ENCODE measurements at places on chromosomes 11 and 22.

DNA sequence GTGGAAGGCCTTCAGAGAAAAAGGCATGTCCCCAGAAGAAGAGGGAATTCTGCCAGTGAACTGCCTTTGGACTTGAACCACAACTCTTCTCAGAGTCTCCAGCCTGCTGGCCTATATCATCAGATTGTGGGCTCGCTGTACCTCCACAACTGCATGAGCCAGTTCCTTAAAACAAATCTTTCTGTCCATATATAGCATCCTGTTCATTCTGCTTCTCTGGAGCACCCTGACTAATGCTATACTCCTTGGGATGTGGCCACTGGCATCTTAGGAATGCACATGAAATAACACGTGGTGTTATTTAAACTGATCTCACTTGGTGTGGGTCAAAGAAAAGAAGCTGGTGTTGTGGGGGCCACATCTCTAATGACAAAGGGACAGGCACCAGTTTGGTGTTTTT, 58.3 kb upstream of the VSTM5 start:
- DNase-seq, result no peak

- DNase-seq, result no peak
Measured at GRCh38 chr11:5226732-5227310, at the start of gene HBB. TSS of gene HBB (minus strand) at chr11:5227071. CDS start at chr11:5227021, 50 bp downstream.

- no peak for DNase-seq
Measured at GRCh38 chr11:95655536-95655935, 134.0 kb downstream of the FAM76B start.

- DNase-seq, result no peak
Measured at GRCh38 chr11:15901790-15902189, 454.6 kb downstream of the SOX6 start.

DNA sequence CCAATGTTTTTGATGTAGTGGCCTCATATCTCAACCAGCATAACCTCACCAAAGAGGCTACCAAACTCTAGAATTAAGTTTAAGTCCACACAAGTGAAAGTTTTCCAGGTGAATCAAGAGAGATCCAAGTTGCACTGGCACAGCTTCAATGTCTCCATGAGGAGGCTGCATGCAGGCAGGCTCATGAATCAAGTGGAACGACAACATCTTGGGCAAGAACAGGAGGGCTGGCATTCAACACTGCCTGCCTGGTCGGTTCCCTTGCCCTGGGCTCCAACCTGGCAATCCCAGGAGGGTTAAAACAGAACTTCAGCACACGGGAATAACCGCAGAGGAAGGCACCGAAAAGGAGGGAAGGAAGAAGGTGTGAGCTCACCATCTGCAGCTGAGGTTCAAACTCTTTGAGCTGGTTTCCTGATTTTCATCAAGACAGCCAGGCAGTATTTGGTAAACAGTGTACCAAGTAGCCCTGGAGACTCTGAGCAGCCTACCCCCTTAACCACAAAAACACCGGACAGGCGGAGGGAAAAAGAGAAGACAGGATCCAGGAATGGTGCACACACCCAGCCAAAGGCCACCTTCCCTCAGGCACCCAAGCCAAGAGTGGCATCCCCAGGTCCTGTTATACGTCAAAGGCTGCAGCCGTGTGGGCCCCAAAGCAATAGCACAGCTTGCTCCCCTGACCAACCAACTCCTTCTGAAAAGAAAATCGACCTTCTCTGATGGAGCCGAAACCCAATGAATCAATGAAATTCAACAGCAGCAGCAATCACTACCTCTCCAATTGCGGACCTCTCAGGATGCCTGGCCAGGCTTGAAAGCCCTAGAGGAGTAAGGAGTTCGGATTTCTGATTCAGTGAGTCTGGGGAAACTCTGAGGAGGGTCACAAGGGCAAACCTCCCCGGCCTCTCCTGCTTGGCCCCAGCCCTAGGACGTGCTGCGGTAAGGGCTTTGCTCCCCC, 1.3 kb downstream of the PACSIN2 start:
- no peak for DNase-seq

DNA sequence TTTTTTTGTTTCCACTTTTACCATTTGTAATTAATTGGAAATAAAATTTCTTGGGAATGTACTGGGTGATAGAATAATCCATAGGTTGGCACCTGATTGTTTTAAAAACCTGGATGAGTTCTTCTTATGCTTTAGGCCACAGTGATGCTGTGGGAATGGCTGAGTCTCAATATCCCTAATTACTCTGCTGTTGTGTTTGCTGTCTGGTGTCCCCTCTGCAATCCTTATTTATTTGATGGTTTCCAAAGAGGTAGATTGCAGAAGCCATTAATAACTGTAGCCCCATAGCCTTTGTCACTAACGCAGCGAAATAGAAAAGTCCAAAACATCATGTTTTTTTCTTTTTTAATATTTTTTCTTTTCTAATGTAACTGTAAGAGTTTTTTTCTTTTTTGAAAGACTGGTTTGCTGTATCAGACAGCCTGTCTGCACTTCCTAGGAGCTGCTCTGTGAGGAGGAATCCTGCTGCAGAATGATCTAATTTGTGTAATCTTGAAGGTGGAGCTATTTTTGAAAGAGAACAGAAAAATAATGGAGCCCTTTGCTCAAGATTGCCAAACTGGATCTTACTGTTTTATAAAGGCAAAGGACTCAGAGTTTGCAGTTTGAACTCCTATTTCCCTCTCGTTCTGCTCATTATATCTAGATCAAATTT, 14.9 kb downstream of the PACS1 start:
- no peak for DNase-seq
